ENCODE measurements at places on chromosomes 7 and 10.

DNA sequence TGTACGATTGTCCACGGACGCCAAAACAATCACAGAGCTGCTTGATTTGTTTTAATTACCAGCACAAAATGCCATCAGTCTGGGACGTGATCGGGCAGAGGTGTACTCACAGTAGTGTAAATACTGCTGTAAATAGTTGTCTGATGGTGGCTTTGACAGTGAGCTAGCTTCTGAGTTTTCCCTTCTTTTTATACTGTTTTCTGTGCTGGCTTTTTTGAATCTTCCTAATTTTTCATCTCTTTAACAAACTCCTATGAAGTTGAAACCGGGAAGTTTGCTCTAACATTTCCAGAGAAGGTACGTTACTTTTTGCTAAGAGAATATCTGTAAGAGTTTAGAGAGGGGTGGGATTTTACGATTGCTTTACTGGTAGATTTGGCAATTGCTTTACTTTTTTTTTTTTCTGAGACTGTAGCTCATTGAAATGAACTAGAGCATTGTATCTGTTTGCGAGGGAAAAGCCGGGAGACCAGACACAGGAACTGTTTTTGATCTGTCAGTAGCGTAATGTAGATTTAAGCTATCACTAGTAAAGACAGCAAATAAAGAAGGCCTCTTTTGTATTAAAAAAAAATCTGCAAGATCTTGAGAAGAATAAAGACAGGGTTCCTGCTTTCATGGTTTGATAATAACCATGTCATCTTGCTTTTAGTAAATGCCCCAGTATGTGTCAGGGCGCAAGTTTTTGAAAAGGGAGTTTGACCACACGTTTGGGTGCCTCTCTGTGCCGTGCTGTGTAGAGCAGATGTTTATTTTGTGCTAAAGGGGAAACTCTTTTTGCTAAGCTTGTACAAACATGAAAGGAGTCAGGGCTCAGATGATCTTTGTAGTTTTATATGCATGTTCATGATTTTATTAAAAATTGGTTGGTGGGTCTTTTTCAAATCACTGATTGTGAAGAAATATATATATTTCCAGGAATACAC is 712 bp downstream of the FOXP2 start:
- no peak for DNase-seq

- DNase-seq = no peak
Measured at GRCh38 chr7:140544388-140544826, 65.1 kb upstream of the MKRN1 start.

DNA sequence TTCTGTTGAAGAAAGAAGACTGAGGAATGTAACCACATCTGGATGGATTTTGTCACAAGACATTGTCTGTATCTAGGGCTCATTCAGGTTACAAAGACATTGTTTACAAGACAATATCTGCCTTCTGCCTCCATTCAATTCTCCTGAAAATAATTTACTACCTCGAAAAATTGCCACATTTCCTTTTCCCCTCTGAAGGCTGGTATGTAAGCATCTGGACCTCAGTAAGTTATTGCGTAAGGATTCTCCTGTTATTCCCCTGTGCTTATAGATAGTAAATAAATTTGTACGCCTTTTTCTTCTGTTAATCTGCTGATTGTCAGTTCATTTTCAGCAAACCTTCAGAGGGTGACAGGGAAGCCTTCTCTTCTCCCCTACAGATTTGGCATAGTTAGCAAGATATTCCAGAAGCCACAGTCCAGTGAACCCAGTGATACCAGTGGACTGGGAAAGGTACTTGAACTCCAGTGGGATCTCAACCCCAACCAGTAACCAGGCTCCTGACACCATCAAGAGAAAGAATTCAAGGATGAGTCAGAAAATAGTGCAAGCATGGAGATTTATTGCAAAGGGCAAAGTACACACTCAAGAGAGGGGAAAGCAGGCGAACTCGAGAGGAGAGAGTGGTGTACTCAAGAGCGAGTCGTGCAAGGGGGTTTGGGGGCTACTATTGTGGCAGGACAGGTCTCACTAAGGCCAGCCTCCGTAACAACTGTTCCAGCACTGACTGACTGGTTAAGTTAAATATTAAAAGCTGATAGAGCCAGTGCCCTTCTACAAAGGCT is 706.9 kb upstream of the GHITM start:
- no peak for DNase-seq

- no peak for DNase-seq
Measured at GRCh38 chr7:26469188-26469587, 177.5 kb downstream of the SNX10 start.

GRCh38 chr7:117619681-117620080 is 139.9 kb downstream of the CFTR start:
- DNase-seq = no peak

DNA sequence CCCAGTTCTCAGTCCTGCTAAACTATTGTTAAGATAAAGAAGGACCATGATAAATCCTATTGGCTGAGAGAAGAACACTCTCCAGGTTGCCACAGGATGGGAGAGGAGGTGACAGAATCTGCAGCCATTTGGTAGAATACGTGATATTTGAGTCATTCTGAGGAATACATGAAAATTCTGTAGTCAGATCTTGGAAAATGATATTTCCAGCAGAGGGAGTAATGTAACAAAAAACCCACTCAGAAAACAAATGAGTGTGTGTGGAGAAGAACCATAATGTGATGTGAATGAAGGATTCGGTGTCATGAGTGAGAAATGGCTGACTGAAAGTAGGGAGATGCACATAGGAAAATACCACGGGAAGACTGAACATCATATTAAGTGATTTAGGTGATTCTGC is 128.5 kb upstream of the PFKP start:
- DNase-seq = no peak

GRCh38 chr7:23117841-23118240 is 12.3 kb downstream of the KLHL7 start:
- DNase-seq = no peak

- DNase-seq = no peak
Measured at GRCh38 chr7:151503902-151504714, 15.6 kb downstream of the RHEB start.

- no peak for DNase-seq
Measured at GRCh38 chr10:106498675-106499074, 665.8 kb downstream of the SORCS1 start.

DNA sequence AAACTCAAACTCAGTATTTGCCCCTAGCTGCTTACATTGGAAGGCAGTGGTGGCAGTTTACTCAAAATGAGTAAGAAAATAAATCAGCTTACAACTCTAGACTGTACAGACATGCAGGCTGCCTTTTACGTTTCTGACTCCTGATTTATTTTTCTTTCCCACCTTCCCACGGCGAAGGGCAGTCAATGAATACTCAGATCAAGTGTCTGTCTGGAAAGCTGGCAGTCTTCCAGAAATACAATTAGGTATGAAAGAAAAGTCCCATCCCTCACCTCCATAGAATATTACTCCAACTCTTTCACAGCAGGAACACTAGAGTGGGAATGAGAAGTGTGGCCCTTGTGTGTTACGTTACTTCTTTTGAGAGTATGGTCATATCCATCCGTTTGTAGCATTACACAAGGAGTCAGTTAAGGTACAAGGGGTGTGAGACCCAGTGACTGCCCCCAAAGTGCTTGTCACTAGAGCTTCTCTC is 1.3 kb upstream of the PAPSS2 start:
- DNase-seq = no peak

- peak; percentile 80 for DNase-seq
Measured at GRCh38 chr7:37198906-37199485, 249.7 kb downstream of the ELMO1 start.

DNA sequence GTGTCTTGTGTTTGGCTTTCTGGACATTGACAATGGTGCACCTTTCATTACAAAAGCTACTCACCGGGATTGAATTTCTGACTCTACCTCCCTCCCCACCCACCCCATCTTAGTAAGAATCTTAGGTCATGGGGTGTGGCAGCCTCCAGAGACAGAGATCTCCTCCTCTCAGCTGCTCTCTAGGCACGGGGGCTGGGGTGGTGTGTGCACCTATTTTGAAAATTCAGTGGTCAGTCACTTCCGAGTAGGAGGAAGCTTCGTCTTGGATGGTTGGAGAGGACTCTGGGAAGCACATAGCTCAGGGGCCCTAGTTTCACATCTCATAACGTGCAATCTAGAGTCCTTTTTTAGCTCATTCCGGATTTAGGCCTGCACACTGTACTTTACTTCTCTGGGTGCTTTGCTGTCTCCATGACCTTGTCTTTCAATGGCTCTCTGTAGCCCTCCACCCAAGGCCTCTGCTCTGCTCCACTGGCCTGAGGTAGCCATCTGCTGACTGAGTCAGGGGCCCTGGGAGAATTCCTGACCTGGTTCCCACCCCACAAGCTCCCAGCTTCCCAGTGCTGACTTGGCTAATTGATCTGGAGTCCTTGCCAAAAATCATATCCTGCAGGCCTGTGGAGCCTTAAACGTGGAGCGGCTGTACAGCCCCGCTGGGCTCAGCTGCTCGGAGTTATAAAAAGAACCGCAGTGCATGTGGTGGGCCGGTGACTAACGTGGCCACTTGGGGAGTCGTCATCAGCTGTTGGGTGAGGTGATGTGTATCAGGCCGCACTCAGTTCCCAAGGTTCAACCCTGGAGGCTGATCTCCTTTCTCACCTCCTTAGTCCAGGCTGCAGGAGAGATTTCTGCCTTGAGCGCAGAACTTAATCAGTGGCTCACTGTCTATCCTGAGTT is 19.3 kb upstream of the ADAMTS14 start:
- DNase-seq = no peak

GRCh38 chr7:1225441-1226185 is 7.1 kb upstream of the UNCX start:
- peak; percentile 26 for DNase-seq

DNA sequence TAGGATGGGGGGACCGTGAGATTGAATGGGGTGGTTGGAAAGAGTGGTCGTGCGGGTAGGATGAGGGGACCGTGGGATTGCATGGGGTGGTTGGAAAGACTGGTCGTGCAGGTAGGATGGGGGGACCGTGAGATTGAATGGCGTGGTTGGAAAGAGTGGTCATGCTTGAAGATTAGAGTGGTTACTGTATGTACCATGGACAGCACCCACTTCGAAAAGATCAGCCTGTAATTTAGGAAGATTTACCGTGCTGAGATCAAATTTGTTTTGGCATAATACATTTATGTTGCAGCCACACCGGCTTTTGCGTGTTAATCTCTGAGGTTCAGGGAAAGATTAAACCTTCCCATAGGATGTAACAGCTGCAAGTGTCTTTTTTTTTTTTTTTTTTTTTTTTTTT is 495.2 kb upstream of the ADARB2 start:
- no peak for DNase-seq

GRCh38 chr10:47246406-47247147 is 53.4 kb upstream of the GDF10 start:
- no peak for DNase-seq

DNA sequence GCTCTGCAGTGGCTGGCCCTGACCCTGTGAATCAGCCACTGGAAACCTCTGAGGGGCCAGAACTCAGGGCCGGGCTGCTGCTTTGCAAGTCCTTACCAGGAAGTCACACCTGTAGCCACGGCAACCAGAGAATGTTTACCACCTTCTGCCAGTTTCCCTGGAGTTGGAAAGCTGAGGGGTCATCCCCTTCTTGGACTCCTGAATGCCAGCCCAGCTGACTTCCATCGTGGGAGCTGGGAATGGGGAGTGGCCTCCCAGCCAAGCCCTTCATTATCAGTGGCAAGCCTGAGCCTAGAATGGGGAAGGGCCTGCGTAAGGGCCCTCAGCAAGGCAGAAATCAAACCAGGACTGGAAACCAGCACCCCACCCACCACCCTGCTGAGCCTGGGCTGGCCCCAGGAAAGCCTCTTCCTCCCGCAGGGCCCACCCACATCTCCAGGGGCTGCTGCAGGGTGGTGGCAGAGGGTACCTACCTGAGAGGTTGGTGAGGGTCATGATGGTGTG is 6.5 kb upstream of the CRHR2 start:
- DNase-seq = no peak

DNA sequence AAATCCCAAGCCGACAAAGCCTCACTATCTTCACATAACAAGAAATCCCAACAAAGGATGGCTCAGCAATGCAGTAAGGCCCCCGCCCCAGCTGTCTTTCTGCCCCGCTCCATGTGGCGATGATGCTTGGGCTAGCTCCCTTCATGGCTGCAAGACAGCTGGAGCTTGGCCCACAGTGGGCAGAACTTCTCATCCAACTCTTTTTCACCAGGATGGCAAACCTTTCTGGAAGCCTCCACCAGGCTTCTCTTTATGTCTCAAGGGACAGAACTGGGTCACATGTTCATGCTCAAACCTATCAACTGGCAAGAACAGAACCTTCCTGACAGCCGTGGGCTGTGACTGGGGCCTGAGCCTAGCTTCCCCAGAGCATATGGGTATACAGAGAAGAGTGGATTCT is 260.5 kb upstream of the MKLN1 start:
- no peak for DNase-seq

DNA sequence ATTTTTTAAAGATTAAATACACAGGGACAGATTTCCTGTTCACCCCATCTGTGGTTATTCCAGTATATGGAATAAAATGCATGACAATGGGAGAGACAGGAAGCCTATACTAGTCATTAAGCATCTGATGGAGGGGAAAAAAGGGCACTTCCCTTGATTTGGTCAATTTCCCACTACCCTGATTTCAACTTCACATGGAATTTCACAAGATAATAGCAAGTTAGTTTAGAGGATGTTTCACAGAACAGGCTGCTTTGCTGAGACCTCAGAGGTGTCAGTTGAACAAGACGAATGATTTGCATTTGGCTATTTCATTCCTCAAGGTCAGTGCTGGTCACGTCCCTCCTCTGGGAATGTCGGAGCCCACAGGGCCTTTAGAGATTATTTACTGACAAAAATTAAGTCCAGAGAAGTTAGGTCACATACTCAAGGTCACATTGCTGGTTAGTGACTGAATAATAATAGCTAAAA is 4.7 kb upstream of the ITPRIP start:
- no peak for DNase-seq

DNA sequence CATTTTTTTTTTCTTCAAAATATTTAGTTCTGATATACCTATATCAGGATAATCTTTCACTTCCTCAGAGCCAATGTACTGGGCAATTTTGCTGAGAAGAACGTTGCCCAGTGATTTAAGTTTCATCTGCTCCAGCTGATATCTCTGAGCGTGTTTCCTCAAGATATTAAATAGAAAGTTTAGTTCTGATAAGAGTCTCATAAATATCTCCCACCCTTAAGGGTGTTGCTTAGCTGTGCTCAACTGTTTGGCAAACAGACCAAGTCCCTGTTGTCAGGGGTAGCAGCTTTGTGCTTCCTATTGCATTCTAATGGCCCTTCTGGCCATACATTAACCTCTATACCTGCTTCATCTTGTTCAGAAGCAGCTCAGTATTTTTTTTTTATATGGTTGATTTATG is 84.7 kb upstream of the GPR141 start:
- DNase-seq = no peak

DNA sequence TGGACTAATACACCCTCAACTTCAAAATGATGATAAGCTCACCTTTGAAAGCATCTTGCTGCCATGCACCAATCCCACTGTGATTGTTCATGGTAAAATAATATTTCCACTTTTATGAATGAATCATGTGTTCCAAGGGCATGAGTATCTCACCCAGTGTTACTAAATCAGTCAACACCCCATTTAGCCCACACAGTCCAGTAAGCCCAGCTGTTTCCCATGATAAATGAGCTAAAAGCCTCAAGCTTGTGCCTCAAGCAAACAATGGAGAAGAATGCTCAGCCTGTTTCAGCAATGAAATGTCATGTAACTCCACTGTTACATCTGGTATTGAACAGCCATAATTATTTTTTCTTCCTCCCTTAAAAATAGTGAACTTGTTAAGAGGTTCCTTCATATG is 442.5 kb downstream of the XPNPEP1 start:
- DNase-seq = no peak

- no peak for DNase-seq
Measured at GRCh38 chr7:38903057-38903456, 5.9 kb downstream of the VPS41 start.

GRCh38 chr10:105844241-105844640 is 1203.2 kb downstream of the SORCS3 start:
- no peak for DNase-seq

GRCh38 chr10:3141351-3142005 is 31.1 kb downstream of the PITRM1 start:
- no peak for DNase-seq

Measured in CD4-positive, alpha-beta T cell (primary cell).